ENCODE measurements at places on chromosomes 4 and X. TPM values are rescaled to one million over a fixed set of nuclear protein-coding genes. Genes with fewer than 3 reads are reported as not detected.

SPANXA2 gene
- total RNA-seq = not detected

MSANTD1 gene
- total RNA-seq = 0.80 TPM

CDKL2 gene
- not detected for total RNA-seq

AREG gene
- 41.0 TPM for total RNA-seq

LRP2BP gene
- 0.64 TPM for total RNA-seq

All from mesenteric fat pad (tissue), 1 donor.